ENCODE measurements at places on chromosomes 1 and 21. TPM values are rescaled to one million over a fixed set of nuclear protein-coding genes. Genes with fewer than 3 reads are reported as not detected.

The KRTAP26-1 gene
- not detected for total RNA-seq

The OLIG2 gene
- total RNA-seq, result not detected

The TAS1R1 gene
- total RNA-seq, result not detected

The KLHDC9 gene
- 1.6 TPM for total RNA-seq

The WNT3A gene
- total RNA-seq, result not detected

The PROK1 gene
- not detected for total RNA-seq

The NLRP3 gene
- not detected for total RNA-seq

The KDF1 gene
- total RNA-seq, result not detected

The PDC gene
- not detected for total RNA-seq

The ENTREP3 gene
- 2.4 TPM for total RNA-seq

The SYPL2 gene
- under 0.01 TPM for total RNA-seq

The ABCD3 gene
- total RNA-seq, result 30.6 TPM

The LCE2B gene
- not detected for total RNA-seq

The ADGRB2 gene
- 0.11 TPM for total RNA-seq

The C1orf56 gene
- 1.6 TPM for total RNA-seq

The SH2D2A gene
- not detected for total RNA-seq

The MPL gene
- 0.09 TPM for total RNA-seq

The OPTC gene
- total RNA-seq, result not detected

The RPS6KC1 gene
- 26.2 TPM for total RNA-seq

The CDC7 gene
- total RNA-seq, result 2.1 TPM

The ATPAF1 gene
- total RNA-seq, result 26.9 TPM

The CHIA gene
- total RNA-seq, result not detected

The NCSTN gene
- 67.6 TPM for total RNA-seq

The MARK1 gene
- total RNA-seq, result 4.1 TPM

The ADAM30 gene
- not detected for total RNA-seq

The DNASE2B gene
- not detected for total RNA-seq

The MAN1C1 gene
- 1.8 TPM for total RNA-seq

The HRNR gene
- total RNA-seq, result not detected

The FAM229A gene
- 0.86 TPM for total RNA-seq

The OR2L13 gene
- not detected for total RNA-seq

The HSD3B2 gene
- not detected for total RNA-seq

The PLA2G2F gene
- total RNA-seq, result not detected

The CATSPERE gene
- 0.77 TPM for total RNA-seq

The TP73 gene
- total RNA-seq, result not detected

The LRRC7 gene
- 0.09 TPM for total RNA-seq

The FAM131C gene
- total RNA-seq, result 0.11 TPM

The ATP5PB gene
- total RNA-seq, result 147 TPM

Measured in dermis lymphatic vessel endothelial cell (primary cell).